ENCODE measurements at places on chromosomes 12 and 14.

GRCh38 chr14:22524115-22524783, 64.8 kb downstream of the DAD1 start:
- no peak for DNase-seq

DNA sequence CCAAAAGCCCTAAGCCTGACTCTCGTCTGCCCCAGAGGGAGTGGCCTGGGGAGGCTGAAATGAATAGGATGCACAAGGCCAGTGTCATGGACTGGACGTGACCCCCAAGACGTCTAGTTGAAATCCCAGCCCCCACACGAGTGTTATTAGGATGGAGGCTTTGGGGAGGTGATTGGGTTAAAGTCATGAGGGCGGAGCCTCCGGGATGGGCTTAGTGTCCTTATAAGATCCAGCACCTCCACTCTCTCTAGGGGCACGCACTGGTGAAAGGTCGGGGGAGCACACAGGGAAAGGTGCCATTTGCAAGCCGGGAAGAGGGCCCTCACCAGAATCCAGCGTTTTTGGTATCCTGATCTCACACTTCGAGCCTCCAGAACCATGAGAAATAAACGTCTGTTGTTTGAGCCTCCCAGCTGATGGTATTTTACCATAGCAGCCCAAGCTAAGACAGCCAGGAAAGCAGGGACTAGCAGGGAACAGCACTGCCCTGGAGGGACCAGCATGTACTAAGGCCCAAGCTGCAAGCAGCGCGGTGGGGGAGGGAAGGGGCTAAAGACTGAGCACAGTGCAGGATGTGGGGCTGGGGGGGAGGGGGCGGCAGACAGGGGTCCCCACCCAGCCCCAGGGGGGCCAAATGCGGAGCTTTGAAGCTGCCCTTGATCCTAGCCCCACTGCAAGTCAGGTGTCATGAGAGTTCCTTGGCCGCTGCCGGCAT, 78.3 kb upstream of the NCOR2 start:
- DNase-seq: no peak

DNA sequence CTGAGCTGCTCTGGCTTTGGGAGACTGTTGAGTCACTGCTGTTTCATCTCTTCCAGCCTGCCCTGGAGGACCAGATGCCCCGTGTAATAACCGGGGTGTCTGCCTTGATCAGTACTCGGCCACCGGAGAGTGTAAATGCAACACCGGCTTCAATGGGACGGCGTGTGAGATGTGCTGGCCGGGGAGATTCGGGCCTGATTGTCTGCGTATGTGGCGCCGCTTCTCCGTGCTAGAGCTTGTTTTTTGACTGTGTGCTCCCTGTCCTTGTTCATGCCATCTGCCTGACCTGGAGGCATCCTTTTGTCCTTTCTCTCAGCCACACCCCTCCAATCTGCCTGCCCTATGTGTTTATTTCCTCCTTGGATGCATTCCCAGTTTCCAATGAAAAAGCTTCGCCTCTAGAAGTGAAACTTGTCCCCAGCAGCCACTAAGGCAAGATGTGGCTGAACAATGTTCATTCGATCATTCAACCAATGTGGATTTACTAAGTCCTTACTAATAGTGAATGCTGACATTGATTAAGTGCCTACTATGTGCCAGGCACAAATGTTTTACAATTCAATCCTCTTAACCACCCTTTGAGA, 98.6 kb downstream of the NT5DC3 start:
- no peak for DNase-seq

DNA sequence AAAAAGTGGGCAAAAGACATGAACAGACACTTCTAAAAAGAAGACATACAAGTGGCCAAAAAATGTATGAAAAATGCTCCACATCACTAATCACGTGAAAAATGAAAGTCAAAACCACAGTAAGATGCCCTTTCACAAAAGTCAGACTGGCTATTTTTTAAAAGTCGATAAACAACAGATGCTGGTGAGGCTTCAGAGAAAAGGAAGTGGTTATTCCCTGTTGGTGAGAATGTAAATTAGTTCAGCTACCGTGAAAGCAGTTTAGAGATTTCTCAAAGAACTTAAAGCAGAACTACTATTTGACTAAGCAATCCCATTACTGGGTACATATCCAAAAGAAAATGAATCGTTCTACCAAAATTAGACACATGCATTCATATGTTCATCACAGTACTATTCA, 237.0 kb downstream of the KIF21A start:
- DNase-seq: no peak

Measured in activated CD4-positive, alpha-beta T cell treated with anti-CD3 and anti-CD28 coated beads for 48 hours (primary cell).